ENCODE measurements at places on chromosomes 12 and 14.

- DNase-seq: no peak
Observed at GRCh38 chr12:53402871-53403270, 20.8 kb upstream of the AMHR2 start.

DNA sequence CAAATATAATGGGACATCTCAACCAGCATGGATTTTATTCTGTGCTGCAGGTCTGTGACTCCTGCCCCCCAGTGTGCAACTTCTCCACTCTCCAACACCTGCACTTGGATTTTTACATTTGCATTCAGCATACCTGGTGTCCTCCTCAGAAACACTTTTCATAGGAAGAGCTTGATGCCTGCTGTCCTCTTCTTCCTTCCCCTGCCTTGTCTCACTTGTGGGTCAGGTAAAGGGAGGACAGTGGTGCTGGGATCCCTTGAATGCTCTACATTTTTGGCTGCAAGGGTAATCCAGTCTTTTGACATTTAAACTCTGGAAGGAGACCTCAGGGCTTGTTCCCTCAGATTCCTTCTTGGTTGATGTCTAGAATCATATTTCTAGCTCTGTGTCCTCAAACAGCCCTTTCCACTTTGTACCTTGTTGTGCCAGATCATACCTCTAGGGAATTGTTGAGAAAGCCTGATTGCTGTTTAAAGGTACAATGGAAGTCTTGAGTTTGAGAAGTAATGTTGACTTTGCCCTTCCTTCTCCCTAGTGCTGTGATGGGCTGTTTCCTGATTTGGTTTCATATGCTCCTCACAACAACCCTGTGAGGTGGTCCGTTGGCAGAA, 12.6 kb downstream of the UBE3B start:
- no peak for DNase-seq

DNA sequence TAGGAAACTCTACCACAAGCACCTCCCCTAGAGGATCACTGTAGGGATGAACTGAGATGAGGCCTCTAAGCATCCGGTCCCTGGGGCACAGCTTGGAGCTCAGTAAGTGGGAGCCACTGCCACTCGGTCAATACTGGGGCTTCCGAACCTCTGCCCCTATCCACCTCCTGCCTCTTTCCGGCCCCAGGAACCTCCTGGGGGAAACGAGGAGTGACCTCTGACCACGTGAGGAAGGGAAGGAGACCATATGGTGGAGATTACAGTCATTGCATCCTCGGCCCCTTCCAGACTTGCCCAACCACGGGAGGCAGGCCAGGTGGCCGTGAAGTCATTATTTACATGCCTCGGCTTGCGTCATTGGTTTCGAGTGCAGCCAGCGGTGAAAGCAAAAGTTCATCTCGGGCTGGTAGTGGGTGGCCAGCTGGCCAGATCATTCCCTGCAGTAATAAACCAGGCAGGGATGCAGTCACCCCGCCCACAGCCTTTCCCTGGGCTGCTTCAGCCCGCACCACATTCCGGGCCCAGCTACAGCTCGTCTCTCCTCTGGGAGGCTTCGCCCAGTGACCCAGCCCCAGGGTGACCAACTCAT, 65.4 kb downstream of the C14orf132 start:
- no peak for DNase-seq

- DNase-seq: no peak
Observed at GRCh38 chr12:127909041-127909440, 357.9 kb upstream of the TMEM132C start.

- peak; percentile 93 for DNase-seq
Observed at GRCh38 chr12:119988472-119989360, at the start of gene BICDL1. BICDL1 (plus strand) TSS chr12:119989236; CDS start chr12:119989869, 633 bp downstream.

DNA sequence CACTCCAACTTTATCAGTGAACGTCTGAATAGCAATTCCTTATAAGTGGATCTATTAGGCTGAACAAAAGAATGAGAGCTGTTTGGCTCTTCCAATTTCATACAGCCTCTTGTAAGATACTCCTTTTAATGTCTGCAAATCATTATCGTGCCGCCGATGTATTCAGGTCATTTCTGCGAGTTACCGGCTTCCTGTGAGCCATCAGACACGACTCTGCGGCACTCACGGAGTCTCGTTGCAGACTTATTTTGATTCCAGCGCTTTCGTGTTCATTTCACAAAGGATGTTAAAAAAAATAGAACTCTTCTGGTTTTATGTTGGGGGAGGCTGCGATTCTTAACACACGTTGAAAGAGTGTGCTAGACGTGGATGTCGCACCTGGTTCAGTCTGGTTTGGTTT, 106.6 kb downstream of the GLT1D1 start:
- no peak for DNase-seq

DNA sequence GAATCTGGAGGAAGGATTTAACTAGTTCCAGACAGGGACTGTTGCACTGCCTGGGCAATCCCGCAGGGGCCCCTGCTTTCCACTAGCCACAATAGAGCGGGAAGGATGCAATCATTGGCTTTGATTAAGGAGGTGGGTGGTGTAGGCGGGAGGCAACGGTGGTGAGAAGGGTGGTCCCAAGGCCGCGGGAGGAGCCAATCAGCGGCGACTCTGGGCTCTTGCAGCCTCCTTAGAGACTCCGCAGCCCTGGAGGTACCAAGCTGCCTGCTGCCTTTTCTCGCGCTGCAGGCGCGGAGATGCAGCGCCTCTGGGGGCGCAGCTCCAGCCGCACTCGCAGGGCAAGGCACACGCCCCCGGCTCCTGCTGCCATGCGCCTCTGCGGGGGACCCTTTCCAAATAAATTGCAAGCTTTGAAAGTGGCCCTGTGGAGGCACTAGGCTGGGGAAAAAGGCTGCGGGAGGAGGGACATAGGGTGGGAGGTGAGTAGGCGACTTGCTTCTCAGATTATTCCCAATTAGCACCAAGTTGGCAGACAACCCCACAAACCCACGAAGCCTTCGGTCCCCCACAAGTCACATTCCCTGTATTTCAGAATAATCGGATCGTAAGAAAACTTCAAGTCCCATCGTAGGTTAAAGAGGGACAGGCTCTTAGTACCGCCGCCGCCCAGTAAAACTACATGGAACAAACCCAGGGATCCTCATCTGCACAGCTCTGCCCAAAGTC, 858 bp upstream of the KCNA1 start:
- DNase-seq: peak; percentile 89

GRCh38 chr14:56868660-56869059, 58.4 kb upstream of the OTX2 start:
- no peak for DNase-seq

DNA sequence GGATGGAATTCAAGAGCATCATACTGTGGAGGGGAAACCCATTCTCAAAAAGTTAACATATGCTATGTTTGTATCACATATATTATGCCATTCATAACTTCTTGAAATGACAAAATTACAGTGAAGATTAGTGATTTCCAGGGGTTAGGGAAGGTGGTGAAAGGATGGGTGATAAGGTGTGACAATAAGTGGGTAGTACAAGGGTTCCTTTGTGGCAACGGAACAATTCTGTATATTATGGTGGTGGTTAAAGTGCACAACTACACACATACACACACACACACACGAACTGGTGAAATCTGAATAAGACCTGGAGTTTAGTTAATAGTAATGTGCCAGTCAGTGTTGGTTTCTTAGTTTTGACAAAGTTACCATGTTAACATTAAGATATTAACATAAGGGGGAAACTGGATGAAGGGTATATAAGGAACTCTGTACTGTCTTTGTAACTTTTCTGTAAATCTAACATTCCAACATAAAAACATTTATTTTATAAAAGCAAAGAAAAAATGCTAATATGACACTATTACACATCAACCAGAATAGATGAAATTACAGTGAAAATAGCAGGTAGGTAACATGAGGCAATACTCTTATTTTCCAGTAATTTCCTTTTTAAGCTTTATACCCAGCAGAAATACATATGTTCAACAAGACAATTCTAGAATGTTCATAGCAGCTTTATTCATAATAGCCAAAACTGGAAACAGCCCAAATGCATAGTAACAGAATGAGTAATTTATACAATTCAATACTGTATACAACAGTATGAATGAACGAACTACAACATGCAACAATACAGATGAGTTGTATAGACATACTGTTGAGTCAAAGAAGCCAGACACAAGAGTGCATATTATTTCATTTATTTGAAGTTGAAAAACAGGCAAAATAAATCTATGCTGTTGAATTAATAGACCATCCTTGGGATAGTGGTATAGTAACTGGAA, 44.0 kb upstream of the OR5AU1 start:
- no peak for DNase-seq

GRCh38 chr14:60838601-60839000, 104.0 kb downstream of the MNAT1 start:
- DNase-seq: no peak

DNA sequence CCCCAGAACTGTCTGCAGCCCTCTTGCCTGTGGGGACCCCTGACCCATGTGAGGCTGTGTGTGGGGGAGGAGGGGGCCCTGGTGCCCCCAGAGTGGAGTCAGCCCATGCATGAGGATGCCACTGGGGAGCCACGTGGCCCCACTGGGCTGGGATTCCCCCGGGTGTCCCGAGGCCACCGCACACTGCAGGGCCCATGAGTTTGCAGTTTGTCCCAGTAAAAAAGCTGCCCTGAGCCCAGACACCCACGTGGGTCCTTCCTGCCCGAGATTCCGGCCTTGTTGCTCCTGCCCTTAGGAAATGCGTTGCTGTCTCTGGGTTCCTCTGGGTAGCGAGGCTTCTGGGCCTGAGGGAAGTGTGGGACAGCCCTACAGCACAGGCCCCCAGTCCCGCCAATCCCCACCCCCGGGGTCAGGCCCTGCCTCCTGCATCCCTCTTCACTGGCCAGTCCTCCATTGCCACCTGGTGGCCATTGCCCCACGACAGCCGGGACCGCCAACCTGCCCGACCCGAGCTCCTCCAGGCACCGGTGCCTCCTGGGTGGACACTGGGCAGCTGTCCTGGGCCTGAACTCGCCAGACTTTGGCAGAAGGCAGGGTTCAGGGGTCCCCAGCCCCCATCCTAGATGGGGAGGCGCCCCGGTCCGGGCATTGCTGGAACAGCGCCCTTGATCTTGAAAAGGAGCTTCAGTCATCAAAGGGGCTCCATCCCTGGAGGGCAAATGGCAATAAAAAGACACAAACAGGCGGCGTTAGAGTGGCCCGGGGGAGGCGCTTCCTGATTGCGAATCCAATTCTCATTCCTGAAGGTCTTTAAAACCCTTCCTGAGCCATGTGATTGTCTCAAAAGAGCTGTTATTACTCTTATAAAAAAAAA, 15.6 kb upstream of the C14orf180 start:
- peak; percentile 28 for DNase-seq

DNA sequence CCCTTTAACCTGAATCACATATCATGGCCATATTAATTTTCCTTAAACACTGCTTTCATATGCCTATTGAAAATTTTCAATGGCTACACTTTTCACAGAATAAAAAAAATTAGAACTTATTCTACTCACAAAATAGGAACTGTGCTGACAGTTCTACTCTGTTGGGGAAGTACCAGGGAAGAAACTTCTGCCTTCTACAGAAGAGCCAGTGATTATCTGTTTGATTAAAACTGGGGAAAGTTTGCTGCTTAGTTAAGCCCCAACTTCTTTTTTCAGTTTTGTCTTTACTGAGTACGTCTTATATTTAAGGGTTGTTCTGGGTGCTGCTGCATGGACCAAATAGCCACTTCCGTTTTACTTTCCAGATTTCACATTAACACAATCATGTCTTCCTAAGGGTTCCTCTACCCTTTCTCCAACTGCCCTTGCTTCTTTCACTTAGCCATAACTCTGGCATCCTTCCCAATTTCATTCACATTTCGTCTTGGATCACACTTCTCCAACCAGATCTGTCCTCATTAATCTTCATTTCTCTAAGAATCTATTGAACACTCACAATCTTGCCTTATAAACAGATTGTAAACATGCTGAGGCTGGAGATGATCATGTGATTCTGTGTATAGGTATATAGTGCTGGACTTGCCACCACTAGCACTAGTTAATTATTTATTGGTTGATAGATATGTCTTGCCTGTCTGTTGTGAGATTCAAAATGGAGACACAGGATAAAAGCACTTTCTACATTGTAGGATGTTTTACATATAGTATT, 1.9 kb upstream of the SEL1L start:
- DNase-seq: no peak

DNA sequence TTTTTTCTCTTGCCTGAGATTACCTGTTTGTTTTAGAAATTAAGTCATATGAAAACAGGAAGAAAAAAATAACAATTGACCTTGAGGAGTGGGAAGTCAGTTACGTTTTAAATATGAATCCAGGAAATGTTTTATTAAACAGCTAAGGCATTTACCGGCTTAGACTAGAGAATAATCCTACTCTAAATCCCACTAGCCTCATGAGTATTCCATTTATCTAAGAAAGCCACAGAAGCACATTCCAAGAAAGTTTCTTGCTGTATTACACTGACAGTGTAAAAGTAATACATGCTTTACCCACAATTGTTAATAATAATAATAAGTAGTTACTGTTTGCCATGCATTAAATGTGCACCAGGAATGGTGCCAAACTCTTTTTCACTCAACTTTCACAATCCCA, 90.9 kb downstream of the BMP4 start:
- DNase-seq: no peak

- DNase-seq: no peak
Observed at GRCh38 chr14:26067341-26067740, 530.5 kb downstream of the NOVA1 start.
